ENCODE measurements at places on chromosomes 7 and 10. TPM values are rescaled to one million over a fixed set of nuclear protein-coding genes. Genes with fewer than 3 reads are reported as not detected.

Gene WEE2
- total RNA-seq: not detected

GRCh38 chr10:132417957-132418441, 21.0 kb downstream of the PWWP2B start:
- H3K27ac ChIP-seq: peak overlapping the region; percentile 82
- H3K27me3 ChIP-seq: no peaks in the 10 kb centered on the region
- peaks cover 4% of the 10 kb centered on the region for H3K36me3 ChIP-seq
- H3K4me1 ChIP-seq: no peaks in the 10 kb centered on the region
- DNase-seq: no peak

DNA sequence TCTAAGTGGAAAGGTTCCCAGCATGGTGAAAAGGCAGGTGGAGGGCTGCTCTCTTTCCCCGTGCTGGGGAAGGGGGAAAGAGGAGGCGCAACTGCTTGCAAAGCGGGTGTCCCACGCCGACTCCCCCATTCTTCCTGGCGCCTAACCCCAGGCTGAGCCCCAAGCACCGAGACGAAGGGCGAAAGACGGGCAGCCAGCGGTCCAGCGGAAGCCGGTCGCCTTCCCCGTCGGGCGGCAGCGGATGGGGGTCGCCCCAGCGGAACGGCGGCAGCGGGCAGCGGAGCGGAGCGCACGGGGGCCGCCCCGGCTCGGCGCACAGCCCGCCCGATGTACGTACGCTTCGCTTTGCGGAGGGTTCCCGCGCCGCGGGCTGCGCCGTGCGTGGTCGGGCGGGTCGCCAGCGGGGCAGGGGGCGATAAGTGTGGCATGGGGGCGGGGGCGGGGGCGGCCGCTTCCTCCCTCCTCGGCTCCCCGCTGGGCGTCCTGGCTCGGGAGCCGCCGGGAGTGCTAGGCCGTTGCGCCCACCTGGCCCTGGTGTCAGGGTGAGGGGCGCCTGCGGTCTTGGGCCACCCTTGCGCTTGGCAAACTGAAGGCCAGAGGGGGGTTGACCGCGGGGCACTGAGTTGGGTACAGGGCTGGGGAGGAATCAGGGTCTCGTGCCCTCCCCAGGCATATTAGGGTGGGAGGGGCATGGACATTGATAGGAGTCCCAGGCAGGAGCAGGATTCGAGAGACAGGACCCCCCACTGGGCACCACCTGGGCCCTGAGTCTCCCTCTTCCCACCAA, 35.2 kb upstream of the HSPB1 start:
- H3K36me3 ChIP-seq: no peaks in the 10 kb centered on the region
- no peak for DNase-seq
- H3K4me1 ChIP-seq: no peaks in the 10 kb centered on the region

Gene DNA2
- 0.90 TPM for total RNA-seq

DNA sequence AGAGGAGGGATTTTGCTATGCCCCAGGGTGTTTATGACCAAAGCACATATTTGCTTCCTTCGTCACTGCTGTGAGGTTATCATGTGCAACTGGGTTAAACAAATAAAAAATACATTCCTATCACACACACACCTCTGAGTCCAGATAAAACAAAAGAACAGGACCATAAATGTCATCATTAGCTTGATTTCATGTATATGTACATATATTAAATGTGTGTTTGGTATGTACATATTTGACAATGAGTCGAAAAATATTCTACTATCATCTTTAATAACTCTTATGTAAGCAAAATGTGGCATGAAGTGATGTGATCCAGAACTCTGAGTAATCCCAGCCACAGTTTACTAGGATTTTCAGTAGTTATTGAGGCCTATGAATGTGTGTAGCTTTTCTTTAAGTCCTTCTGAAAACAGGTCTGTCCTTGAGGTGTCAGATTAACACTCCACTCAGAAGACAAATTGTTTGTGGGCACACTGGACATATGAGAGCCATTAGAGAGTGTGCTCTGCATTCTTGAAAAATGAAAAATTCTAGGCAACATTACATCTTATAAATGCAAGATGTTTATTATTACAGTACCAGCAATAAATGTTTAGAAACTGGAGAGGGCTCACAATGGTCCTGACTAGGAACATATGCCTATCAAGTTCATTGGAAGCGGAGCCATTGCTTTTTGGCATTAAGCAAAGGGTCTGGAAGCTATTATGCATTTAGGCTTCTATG, 335.1 kb upstream of the SEMA3A start:
- H3K36me3 ChIP-seq: no peaks in the 10 kb centered on the region
- no peaks in the 10 kb centered on the region for H3K27me3 ChIP-seq
- no peaks in the 10 kb centered on the region for H3K4me1 ChIP-seq
- H3K27ac ChIP-seq: no peak overlapping the region

Gene FAM13C
- 3.8 TPM for total RNA-seq

Gene HOXA11
- not detected for total RNA-seq

DNA sequence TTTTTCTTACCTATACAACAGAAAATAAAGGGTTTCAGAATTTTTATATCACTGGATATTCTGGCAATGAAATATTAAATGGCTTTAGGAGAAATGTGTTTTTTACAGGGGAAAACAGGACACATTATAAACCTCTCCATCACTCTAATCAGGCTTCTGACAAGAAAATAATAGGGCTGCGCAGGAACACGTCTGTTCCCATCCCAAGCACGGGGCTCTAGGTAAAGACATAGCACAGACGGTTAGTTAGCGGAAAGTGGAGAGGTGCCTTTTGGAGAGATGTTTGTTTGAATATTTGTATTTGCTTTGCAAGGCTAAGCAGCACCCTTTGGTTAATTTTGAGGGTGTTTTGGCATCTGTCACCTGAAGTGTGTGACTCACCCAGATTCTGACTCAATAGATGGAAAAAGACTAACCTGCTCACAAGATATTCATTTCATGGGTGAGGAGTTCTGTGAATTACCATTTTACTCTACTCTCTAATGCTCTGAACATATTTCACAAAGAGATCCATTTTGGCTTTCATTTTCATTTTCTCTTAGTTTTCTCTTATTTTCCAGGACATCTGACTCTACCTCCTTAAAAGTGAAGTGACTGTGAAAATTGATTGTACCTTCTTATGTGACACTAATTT, 174.5 kb upstream of the AKR1E2 start:
- peaks cover 24% of the 10 kb centered on the region for H3K4me1 ChIP-seq
- H3K36me3 ChIP-seq: no peaks in the 10 kb centered on the region
- no peak for DNase-seq
- H3K27me3 ChIP-seq: no peaks in the 10 kb centered on the region

DNA sequence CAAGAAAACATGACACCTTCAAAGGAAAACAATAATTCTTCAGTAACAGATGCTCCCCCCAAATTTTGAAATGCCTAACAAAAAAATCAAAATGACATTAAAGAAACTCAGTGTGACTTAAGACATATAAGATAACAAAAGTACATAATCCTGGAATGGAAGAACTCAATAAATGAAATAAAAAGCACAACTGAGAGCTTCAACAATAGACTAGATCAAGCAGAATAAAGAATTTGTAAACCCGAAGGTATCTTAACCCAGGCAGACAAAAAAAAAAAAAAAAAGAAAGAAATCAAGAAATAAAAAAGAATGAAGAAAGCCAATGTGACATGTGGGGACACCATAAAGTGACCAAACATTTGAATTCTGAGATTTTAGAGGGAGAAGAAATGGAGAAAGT, 27.7 kb upstream of the LRRD1 start:
- no peaks in the 10 kb centered on the region for H3K27me3 ChIP-seq
- peaks cover 57% of the 10 kb centered on the region for H3K36me3 ChIP-seq
- no peaks in the 10 kb centered on the region for H3K4me1 ChIP-seq
- DNase-seq: no peak

GRCh38 chr7:88758381-88759229, 895 bp upstream of the ZNF804B start:
- H3K4me3 ChIP-seq: peak overlapping the region; percentile 12
- H3K4me1 ChIP-seq: no peaks in the 10 kb centered on the region
- H3K27me3 ChIP-seq: no peaks in the 10 kb centered on the region
- no peak for DNase-seq
- no peaks in the 10 kb centered on the region for H3K36me3 ChIP-seq

DNA sequence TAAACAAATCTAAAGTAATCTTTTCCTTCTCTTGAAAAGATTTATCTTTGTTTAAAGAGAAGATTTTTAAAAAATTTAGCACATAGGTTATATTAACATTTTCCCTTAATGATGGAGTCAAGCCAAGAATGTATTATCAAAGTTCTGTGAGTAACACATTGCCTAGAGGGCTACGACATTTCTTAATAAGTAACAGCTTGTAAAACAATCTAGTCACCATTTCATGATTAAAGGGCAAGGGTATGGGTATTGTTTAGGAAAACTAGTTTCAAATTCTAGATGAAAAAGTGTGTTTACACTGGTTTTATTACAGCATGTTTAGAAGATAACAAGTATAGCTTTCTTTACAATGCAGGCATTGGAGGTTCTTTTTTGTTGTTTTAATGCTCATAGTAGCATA, 28.6 kb upstream of the LAMB4 start:
- H3K36me3 ChIP-seq: no peaks in the 10 kb centered on the region
- H3K4me3 ChIP-seq: no peak overlapping the region
- DNase-seq: no peak
- H3K4me1 ChIP-seq: no peaks in the 10 kb centered on the region
- H3K27me3 ChIP-seq: no peaks in the 10 kb centered on the region

Gene HELLS
- 2.3 TPM for total RNA-seq

Gene FEZF1
- total RNA-seq: not detected

DNA sequence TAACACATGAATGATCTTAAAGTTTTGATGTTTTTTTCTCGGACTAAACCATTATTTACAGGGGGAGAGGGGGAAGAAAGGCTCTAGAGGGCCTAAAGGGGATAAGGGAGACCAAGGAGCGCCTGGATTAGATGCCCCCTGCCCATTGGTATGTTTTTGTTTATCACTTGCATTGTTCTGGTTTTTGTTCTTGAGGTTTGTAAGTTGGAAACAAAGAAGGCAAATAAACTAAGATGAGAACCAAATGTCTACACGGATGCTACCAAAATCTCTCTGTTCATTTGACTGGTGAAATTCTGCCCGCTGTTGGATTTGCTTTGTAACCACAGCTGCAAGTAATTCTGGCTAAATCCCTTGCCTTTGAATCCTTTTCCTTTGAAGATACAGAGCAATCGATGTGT, 99.8 kb upstream of the MACROH2A2 start:
- no peaks in the 10 kb centered on the region for H3K36me3 ChIP-seq
- H3K27ac ChIP-seq: no peak overlapping the region
- DNase-seq: no peak
- H3K27me3 ChIP-seq: no peaks in the 10 kb centered on the region
- H3K4me1 ChIP-seq: no peaks in the 10 kb centered on the region

DNA sequence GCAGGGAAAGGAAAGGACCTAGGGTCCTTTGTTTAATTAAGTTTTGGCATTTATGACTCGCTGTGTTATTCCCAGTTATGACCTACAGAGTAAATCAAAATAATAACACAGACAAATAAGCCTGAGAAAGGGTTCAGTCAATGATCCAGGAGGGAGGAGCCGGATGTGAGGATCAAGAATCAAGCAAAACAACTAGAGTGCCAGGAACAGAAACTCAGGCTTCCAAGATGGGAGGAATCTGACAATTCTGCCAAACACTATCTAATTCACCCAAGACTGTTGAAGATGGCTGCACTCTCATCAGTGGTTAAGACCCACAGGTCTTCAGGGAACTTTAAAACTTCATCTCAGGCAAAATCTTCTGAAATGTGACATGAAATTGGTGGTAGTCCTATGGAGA, 50.3 kb upstream of the PIP4K2A start:
- H3K27ac ChIP-seq: no peak overlapping the region
- H3K27me3 ChIP-seq: no peaks in the 10 kb centered on the region
- no peaks in the 10 kb centered on the region for H3K36me3 ChIP-seq
- peaks cover 18% of the 10 kb centered on the region for H3K4me1 ChIP-seq

DNA sequence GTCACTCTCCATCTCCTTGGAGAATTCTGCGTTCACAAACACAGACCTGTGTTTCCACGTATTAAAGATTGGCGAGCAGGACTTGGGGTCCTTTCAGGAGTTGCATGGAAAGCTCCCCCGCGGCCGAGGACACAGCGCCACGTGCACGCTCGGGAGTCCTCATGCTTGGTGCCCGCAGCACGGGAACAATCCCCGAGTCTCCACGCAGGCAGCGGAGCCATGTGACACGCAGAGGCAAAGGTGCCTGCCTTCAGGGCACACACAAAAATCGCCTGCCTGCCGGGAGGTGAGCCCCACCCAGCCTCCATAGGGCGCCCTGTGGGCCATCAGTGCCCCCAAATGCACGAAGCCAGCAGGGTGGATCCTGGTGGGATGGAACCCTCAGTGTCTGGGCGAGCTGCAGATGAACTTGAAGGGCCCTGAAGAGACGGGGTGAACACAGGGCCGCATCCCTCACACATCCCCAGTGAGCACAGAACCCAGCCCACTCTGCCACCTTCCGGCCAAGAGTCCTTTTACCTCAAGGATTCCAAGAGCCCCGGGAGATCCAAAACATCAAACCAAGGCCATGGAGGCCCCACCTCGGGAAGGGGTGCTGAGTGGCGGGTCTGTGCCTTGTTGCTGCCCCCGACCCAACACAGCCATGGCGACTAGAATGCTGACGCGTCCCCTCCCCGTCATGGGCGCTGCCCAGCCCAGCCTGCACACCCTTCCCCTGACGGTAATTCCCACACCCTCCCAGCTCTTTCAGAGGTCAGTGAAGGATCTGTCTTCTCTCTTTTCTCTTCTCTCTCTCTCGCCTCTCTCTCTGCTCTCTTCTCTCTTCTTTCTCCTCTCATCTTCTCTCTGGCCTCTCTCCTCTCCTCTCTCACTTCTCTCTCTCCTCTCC, 55.9 kb downstream of the CFAP46 start:
- no peaks in the 10 kb centered on the region for H3K36me3 ChIP-seq
- DNase-seq: no peak
- no peaks in the 10 kb centered on the region for H3K4me1 ChIP-seq
- H3K27me3 ChIP-seq: no peaks in the 10 kb centered on the region
- H3K27ac ChIP-seq: no peak overlapping the region

GRCh38 chr7:101664436-101664835, 35.3 kb upstream of the MYL10 start:
- no peak for DNase-seq
- H3K27me3 ChIP-seq: no peaks in the 10 kb centered on the region
- no peak overlapping the region for H3K27ac ChIP-seq
- no peaks in the 10 kb centered on the region for H3K36me3 ChIP-seq
- H3K4me1 ChIP-seq: no peaks in the 10 kb centered on the region

Gene CNTNAP2
- total RNA-seq: 1.1 TPM

- no peak overlapping the region for H3K4me3 ChIP-seq
- DNase-seq: no peak
- no peaks in the 10 kb centered on the region for H3K36me3 ChIP-seq
Observed at GRCh38 chr7:50723173-50723572, 59.5 kb downstream of the GRB10 start.

DNA sequence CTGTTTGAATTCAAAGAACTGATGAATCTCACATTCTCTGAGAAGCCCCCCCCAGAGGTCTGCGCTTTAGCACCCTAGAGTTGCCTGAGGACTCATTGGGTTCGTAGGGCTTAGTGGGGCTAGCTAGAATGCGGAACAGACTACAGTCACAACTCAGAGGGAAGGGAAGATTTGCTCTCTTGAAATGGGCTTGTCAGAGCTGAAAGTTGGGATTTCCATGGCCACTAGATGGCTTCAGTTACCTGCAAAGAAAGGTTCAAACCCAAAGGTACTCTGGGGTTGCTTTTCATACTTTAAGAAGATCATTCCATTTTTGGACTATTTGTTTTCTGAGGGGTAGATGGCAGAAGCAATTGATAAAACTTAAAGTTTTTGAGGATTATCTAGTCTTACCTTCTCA, 205.0 kb downstream of the BBS9 start:
- no peak overlapping the region for H3K4me3 ChIP-seq
- H3K27me3 ChIP-seq: no peaks in the 10 kb centered on the region
- H3K27ac ChIP-seq: no peak overlapping the region

GRCh38 chr10:103685880-103686669, 169.3 kb downstream of the SH3PXD2A start:
- H3K27ac ChIP-seq: no peak overlapping the region
- no peak overlapping the region for H3K4me3 ChIP-seq

Data from right atrium auricular region (tissue), 2 donors.